ENCODE measurements at places on chromosomes 11 and 22. TPM values are rescaled to one million over a fixed set of nuclear protein-coding genes. Genes with fewer than 3 reads are reported as not detected.

Gene DDX6
- 95.3 TPM for total RNA-seq

Gene WNT7B
- 18.5 TPM for total RNA-seq

Gene LRRC75B
- 6.4 TPM for total RNA-seq

Gene CABP4
- not detected for total RNA-seq

Gene C11orf98
- 23.9 TPM for total RNA-seq

All from tracheal epithelial cell (primary cell).